Fibroblast of the aortic adventitia (primary cell): ENCODE measurements at places on chromosomes 13 and 19. TPM values are rescaled to one million over a fixed set of nuclear protein-coding genes. Genes with fewer than 3 reads are reported as not detected.

The SIX5 gene
- total RNA-seq = 9.5 and 16.4 TPM in 2 replicates

The GNG7 gene
- total RNA-seq = 0.45 and 0.65 TPM in 2 replicates

The PEX11G gene
- 1.6 and 5.4 TPM in 2 replicates for total RNA-seq

- DNase-seq = no peak
These were observed 26.3 kb downstream of the DNMT1 start for GRCh38 chr19:10168386-10168948.

DNA sequence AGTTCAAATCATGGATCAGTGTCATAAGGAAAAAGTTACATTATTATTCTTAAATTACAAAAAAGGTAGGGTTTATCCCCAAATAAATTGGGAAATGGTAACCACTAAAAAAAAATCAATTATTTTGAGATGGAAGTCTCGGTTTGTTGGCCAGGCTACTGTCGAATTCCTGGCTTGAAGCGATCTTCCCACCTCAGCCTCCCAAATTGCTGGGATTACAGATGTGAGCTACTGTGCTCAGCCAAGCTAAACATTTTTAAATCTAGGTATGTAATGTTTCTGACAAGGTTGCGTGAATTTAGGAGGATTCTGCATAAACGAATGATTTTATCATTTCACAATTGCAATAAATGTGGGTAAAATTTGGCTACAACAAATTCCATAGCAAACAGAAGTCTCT, 2.0 kb downstream of the NAA16 start:
- peak; percentile 6 for DNase-seq

DNA sequence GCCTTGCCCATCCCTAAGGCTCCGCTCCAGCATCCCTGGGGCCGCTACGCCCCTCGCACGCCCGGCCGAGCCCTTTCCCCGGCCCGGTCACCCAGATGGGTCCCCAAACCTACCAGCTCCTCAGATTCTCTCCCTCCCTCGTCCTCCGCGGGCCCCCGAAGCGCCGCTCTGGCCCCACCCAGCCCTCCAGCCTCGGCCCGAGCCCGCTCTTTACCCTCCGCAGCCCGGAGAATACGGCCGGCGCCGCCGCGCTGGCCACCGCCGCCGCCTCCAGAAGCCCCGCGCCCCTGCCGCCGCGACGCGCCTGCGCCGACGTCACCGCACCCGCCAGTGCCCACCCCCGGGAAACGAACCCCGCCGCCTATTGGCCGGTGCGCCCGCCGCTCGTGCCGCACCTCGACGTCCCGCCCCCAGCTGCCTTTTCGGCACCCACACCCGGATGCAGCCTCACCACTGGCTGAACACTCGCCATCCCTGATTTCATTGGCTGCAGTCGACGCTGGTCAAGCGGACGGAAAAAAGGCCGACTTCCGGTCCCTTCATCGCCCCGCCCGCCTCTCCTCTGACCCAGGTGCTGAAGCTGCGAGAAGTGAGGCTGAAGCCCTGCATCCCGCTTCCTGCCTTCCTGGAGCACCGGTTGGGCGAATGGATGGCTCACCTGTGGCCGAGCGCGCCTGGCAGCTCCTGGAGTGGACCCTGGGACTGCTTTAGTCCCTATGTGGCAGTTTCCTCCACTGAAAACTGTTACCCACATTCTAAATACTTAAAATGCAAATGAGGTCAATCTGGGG, at the start of gene DAPK3:
TSS of gene DAPK3 (minus strand) at position 292 of the 791 bp plus-strand sequence. CDS start 1,364 bp downstream, outside the sequence.
- DNase-seq = peak; percentile 97

GRCh38 chr19:11359421-11359820, 4.2 kb downstream of the PLPPR2 start:
- no peak for DNase-seq

DNA sequence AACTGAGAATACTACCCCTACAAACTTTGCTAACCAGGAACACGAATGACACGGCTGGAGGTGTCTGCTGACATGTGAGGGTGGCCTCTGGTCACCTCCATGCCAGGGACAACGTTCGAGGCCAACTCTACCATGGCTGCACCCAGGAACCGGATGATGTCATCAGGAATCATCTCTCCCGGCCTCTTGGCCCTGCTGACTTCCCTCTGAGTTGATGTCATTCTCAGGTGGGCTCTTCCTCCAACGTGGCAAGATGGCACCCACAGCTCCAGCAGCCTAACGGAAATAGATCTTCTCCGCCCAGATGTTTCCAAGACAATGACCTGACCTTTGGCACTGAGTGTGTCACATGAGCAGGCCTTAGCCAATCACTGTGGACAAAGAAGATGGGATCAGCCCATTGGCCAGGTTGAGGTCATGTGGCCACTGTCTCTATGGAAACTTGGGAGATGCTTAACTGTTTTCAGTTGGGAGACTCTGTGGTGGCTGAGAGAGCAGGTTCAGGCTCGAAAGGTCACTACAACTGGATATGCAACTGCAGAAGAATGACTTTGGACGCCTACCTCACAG, 15.0 kb downstream of the MBD3L2B start:
- DNase-seq = no peak

GRCh38 chr19:29841559-29842367, 30.0 kb downstream of the CCNE1 start:
- DNase-seq = peak; percentile 10

DNA sequence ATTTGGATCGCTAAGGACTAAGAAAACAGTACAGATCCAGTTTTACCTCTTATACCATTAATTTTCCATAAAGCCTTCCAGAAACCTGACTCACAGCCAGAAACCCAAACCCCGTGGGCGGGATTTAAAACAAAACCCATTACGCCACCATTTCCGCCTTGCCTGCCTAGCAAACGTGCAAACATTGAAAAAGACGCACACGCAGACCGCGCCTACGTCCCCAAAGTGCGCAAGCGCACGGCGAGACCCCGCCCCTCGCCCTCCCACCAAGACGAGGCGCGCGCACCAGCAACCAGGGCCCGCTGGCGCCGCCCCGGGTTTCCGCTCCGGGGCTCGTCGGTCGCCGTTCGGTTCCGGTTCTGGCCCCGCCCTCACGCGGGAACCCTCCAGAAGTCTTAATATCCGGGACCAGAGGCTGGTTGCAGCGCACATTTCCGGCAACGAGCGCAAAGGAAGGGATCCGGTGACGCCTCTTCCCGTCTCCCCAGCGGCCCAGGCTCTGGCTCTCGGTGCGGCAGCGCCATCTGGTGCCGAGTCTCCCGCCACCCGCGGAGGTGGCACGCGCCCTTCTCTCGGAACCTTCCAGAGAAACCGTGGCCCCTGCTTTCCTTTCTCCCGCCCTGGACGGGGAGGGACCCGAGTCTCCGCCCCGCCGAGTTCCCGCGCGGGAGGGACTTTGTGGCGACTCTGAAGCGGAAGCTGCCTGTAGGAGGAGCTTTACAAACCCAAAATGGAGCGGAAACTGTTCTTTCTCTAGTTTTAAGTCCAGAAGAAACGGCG, 256.9 kb upstream of the STARD13 start:
- DNase-seq = peak; percentile 100

- no peak for DNase-seq
These were observed 11.6 kb upstream of the SAMD1 start for GRCh38 chr19:14102102-14102696.

DNA sequence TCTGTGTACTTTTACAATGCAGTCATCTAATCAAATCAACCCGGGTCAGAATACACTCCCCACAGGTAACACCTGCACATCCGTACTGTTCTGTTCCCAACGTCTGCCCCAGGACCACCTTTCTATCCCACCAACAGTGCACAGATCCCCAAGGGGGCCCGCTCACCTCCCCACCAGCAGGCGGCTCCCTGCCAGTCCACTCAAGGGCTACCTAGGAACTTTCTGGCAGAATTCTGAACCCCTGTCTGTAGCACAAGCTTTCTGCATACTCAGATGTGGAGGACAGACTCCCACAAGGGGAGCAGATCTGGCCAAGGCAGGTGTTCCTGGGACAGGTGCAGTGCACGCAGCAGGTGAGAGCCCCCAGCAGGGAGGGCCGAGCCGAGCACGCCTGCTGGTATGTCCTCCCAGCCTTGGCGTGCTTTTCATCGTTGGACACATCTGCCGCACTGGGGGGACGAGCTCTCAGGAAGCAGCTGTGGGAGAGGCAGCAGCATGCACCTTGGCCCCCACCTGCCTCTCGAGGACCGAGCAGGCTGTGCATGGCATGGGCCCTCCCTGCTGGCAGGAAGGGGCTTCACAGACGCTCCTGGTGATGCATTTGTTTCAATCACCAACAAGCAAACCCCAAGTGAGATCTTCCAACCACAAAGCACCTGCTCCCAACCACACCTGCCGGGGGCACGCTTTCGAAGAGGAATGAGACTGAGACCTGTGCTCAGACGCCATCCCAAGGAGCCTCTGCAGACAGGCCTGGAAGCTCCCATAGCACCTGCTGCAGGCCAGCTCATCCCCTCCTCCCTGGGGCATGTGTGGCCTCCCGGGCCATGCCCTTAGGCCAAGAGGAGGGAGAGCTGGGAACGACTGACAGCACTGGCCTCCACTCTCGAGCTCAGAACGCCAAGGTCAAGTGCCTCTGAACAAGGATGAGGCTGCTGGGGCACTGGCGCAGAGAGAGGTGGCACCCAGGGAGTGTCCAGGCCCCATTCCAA, 35.9 kb downstream of the RAB20 start:
- no peak for DNase-seq

GRCh38 chr13:50650592-50651504, 192.6 kb downstream of the DLEU7 start:
- peak; percentile 52 for DNase-seq

DNA sequence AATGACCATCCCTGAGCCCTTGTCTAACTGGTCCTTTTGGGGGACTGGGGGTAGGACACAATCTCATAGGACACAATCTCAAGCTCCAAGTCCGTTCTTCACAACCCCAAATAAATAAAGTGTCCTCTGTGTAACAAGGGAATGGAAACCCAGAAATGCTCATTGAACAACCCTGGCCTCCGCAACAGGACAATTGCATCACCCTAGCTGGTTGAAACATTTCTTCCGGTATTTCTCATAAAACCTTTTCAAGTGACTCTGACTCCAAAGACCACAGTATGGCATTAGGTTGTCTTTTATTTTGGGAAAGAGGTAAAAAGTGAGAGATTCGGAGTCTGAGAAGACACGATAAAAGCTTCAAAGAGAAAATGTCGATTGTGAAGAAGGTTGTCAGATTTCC, 186.6 kb downstream of the ZNF536 start:
- DNase-seq = no peak

DNA sequence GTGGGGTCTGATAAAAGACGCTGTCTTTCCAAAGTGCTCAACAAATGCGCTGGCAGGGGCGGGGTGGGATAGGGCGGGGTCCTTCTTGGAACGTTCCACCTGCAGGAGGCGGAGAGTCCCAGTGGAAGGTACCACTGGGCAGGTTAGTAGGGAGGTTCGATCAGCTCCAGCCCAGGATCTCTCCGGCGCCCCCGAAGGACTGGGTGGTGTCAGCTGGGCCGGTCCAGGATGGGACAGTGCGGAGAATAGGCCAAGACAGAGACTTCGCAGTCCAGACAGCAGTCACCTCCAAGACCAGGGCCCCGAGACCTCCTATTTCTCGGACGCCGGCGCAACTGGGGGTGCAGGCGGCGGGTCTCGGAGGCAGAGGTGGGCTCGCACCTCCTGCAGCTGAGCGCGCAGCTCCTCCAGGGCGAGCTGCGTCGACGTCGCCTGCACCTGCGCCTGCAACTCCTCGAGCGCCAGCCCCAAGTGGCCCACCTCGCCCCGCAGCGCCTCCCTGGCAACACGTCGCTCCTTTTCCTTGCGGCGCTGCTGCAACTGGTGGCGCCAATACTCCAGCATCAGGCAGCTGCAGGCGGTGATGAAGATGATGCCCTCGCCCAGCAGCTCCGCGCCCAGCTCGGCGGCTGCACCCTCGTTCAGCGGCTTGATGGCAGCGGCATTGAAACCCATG, 21.6 kb downstream of the VASP start:
- no peak for DNase-seq

- DNase-seq = no peak
These were observed 45.4 kb downstream of the PEPD start for GRCh38 chr19:33476151-33476707.

- DNase-seq = no peak
These were observed 862.6 kb downstream of the DIAPH3 start for GRCh38 chr13:59301174-59301567.

DNA sequence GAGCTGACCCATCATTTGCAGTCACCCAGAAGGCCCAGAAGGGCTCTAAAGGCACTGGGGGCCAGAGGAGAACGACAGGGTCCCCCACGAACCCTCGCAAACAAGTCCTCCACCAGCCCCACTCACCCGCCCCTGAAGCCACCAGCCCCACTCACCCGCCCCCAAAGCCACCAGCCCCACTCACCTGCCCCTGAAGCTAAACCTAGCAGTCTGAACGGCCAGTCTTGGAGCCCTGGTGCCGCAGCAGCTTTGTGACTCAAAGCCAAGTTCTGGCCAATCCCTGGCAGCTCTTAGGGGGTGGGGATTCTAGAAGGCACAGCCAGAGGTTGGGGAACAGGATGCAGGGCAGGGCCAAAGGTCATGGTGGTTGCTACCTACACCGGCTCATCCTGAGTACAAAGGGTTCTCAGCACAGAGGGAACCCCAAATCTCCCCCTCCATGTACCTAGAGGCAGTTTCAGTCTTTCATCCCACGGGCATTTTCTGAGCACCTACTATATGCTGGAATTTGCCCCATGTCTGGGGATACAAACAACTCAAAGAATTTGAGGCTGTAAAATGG, at the start of gene IQCN:
TSS of gene IQCN (minus strand) at position 234 of the 562 bp plus-strand sequence. CDS start 4,974 bp downstream, outside the sequence.
- peak; percentile 43 for DNase-seq

- no peak for DNase-seq
These were observed 41.7 kb downstream of the ZNF85 start for GRCh38 chr19:20964798-20965197.
